ENCODE measurements at places on chromosomes 1 and 21.

DNA sequence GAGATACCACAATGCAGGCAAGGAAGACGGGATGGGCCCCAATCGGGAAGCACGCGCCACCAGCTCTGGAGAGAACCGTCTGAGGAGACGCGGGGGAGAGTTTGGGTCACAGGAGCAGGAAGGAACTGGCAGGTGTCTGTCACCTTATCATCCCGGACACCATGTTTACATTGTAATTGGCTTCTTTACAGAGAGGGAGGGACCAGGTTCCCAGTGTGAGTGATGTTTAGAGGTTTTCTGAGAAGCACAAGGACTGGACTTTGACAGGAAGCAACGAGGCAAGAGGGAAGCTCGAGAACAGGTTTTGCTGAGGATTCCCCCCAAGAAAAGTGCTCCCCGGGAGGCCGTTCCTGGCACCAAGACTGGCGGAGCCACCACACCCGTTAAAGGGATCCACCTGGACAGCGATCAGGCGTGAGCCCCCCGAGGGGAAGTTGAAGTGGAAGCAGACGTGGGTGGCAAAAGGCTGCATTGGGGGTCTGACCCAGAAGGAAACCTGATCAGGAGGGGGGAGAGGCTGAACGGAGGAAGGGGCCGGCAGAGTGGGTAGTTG, 957 bp downstream of the EPS15 start:
- no peak for DNase-seq

DNA sequence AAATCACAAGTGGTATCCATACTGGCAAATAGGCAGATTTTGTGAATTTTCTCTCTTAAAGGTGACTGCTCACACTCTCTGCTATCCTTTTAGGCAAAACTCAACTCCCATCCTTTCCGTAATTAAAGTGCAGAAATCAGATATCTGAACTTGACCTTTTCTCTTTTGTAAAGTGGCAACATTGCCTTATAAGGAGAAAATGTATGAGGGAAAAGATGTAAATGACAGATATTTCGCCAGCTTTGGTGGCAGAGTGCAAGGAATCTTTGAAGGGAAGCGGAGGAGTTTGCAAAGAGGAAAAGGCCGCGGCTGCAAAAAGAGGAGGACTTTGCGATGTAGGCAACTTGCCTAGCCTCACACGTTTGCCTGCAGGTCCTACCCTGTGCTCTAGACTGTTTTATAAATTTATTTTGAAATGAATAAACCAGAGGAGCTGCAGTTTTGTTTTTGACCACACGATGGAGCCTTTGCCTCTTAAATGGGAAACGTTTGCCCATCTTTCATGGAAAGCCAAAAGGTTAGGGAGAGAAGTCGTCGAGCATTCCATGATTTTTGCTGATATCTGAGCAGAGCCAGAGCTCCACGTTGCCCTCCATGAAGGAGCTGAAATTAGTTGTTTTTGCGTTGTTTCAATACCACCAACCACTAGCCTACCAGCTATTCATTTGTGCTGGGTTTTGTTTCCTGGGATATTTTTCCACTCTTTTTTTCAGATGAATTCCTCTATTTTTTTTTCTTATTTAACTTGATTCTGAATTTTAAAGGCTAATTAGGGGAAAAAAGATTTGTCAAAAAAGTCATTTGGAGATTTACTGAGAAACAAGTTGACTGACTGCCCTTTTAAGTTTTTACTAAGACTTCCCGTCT, 242.3 kb downstream of the LMX1A start:
- DNase-seq: peak; percentile 41

- DNase-seq: peak; percentile 72
Observed at GRCh38 chr1:223363057-223363855, 720 bp downstream of the SUSD4 start.

GRCh38 chr1:40245686-40246085, 2.1 kb upstream of the TMCO2 start:
- DNase-seq: no peak

DNA sequence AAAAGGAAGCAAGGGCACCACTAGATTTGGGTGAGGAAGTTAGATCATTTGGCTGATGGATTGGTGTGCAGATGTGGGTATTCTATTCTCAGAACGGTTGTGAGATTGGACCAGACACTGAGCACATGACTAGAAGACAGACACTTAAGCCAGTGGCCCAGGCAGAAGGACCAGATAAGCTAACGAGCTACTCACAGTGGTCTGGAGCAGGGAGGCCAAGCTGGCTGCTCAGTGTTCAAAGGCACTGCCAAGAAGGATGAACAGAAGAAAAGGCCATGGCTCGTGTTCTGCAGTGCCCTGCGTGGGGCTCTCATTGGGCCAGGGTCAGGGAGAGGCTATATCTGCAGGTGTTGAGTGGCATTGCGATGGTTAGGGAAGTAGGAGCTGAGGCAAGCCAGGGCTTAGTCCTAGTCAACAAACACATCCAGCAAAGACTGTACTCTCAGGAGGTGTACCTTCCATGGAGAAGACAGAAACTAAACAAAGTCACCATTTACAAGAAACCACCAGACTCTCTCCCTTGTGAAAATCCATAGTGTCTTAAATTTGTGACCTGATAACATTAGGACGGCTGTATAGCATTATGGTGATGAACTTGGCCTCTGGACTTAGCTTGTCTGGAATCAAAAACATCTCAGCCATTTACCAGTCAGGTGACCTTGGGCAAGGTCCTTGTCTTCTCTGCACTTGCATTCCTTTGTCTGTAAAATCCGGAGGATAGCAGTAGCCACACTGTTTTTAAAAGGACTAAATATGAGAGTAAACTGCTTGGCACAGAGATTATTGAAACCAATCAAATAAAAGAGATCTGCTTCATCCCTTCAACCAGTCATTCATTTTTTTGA, 274.5 kb downstream of the SIPA1L2 start:
- DNase-seq: peak; percentile 25
